ENCODE measurements at places on chromosomes 3 and 15.

DNA sequence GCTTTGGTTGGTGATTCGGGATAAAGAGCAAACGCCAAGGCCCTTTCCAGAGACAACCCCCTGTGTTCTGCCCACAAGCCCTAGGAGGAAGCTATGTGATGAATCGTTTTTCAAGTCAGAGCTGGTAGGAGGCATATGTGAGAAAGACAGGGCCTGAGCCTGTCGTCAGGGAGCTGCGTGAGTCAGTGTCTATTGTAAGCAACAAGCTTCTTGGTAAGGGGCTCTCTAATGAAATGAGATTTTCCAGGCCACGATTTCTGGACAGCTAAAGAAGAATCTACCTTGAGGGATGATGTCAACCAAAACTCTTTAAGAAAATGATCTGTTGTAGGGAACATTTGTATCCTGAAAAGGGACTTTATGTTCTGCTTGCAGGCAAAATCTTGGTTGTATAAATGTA lies 318.9 kb upstream of the IL12A start:
- DNase-seq = no peak

DNA sequence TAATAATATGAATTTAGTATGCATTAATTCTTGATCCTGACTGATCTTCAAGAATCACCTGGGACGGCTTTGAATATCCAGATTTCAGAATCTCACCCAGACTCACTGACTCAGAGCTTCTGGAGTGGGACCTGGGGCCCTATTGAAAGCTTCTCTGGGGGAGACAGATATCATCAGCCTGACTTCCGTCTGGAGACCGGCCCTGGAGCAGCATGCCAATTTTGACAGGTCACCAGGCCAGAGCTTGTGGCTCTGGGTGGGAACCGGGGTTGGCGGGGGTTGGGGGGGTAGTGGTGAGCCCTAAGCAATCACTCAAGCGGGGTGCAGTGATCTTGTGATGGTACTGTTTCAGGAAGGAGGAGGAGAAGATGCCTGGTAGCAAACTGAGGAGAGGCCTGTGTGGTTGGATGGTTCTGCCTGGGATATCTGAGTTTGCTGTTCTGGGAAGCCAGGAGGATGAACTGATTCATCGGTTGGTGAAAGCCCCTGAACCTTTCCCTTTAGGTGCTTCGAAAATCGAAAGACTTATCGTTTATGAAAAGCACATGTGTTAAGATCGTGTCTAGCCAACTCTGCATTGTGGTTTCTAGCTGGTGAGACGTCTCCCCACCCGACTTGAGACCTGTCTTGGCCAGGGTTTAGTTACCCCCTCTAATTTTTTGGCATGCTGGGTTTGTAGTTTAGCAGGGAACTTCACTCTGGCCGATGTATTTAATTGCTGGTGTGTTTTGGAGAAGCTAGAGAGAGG lies 263.9 kb upstream of the C2CD4B start:
- no peak for DNase-seq

GRCh38 chr15:82552861-82553260 lies 12.6 kb upstream of the RPS17 start:
- DNase-seq = no peak

DNA sequence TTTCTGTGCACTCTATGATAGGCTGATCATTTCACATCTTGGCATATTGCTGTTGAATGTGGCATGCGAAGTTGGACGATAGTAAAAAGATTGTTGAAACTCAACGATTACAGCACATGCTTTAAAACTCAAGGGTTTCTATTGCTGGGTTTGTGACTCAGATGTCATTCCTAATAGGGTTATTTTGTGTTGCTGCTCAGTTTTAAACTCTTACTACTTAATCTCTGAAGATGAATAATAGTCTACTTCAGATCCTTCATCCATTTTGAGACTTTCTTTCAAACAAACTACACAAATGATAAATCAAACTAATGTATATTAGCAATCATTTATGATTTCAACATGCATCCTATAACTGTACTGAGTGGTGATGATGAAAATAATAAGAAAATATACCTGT lies 71.3 kb upstream of the MBNL1 start:
- DNase-seq = no peak

- DNase-seq = no peak
Measured at GRCh38 chr3:81829937-81830336, 68.5 kb upstream of the GBE1 start.

GRCh38 chr3:183285318-183285717 lies 32.3 kb downstream of the B3GNT5 start:
- DNase-seq = no peak

DNA sequence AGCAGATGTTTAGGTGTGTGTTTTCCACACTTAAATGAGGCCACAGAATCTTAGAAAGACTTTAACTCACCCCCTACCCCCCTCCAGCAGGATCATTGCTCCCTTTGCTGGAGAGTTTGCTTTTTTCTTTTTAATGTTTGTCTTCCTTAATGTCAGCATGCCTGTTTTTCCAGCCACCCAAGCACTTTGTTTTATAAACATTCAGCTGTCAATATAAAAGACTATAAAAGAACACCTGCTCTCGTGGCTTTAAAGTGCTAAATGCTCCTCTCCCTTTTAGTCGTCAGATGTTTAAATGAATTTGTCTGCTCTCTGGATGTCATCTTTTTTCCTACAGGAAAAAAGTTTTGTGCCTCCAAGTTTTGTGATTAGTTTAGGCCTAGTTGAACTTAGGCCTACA lies 61.7 kb downstream of the SIDT1 start:
- no peak for DNase-seq

DNA sequence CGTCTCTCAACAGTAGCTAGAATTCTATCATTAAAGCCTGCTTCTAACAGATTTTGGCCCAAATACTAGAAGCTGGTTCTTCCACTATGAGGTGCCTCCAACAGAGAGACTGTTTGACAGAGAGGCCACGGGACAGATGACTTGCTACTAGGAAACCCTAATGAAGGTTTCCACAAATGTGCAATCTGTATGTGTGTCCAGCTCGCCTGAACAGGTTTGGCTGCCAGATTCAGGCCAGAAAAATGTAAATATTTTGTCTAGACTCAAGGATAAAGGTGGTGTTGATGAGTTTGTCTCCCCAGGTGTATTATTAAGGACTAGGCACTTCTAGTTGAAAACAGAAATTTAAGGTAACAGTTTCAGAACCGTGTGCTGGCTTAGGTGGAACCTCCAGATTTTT lies 91.6 kb upstream of the TRIM42 start:
- DNase-seq = no peak

GRCh38 chr15:32649342-32649741 lies 7.8 kb downstream of the SCG5 start:
- no peak for DNase-seq

GRCh38 chr3:127113571-127113891 lies 79.4 kb upstream of the PRR23E start:
- DNase-seq = no peak

DNA sequence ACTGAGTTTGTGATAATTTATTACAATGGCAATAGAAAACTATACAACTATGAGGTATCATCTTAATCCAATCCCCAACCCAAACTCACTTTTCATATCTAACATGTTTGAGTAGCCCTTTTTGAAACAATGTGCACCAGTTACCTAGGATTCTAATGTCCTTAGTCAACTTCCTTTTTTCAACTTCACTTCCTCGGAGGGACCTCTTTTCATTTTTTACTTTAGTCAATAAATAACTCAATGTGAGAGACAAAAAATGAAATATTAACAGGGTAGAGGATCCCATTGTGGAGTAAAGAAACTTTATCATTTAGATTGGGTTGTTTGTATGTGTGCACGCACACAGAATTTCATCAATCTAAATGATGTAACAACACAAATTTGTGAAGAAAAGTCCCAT lies 193.6 kb upstream of the LRRC3B start:
- no peak for DNase-seq

GRCh38 chr15:45456212-45457106 lies 66.1 kb downstream of the SLC30A4 start:
- DNase-seq = peak; percentile 78

DNA sequence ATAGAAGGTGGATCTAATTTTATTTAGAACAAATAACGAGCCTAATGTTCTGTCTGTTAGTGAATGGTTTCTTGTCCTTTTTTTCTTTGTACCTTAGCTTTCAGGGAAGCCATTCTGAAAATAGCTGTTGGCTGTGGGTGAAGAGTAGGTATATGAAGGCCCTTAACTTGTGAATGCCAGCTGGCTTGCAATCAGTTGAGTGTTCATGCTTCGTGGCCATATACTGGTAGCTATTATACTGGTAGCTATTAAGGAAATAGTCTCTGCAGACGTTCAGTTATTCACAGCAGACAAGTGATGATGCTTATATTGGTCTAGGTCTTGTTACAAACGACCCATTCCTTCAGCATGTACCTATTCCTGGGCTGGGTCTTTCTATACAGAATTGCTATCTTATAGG lies 18.8 kb downstream of the TRIM71 start:
- DNase-seq = no peak

DNA sequence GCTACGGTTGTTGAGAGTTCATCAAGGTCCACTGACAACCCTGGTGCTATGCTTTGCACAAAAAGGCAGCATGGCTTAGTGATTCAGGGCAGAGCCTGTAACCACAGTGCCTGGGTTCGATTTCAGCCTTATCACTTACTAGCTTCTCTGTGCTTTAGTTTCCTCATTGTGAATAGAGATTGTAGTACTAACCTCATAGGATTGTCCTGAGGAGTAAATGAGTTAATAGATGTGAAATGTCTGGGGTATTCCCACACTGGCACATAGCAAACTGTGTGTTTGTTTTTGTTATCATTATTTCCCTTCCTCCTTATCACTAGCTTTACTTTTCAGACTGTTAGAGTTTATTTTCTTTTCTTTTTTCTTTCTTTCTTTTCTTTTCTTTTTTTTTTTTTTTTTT lies 16.3 kb downstream of the CRTAP start:
- no peak for DNase-seq

DNA sequence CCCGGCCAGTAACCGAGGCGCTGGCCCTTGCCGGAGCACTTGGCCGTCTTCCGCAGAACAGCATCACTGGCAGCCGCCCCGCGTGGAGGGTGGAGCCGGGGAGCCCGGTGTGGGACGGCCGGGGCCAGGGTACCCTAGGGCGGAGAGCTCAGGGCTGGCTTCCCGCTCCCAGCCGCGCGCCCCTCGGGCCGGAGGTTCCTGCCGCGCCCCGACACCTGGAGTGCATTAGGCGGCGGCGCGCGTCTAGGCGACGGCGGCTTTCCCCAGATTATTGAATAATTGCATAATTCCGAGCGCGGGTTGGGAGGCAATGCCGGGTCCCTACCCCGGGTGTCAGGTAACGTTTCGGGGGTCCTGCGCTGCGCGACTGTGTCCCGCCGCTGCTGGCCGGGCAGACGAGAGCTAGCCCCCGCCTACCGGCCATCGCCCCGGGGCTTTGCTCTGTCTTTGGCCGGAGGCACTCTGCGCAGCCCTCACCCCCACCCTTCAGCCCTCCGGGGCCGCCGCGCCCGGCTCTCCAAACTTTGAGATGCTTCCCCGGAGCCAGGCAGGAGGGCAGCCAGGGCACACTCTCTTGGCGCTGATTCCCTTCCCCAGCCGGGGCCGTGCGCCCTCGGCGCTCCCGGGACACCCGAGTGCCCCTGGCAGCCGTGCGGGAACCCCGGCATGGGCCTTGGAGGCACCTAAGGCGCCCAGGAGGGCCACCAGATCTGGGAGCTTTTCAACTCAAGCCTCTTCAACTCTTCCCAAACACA lies 749 bp downstream of the ITGA11 start:
- no peak for DNase-seq

DNA sequence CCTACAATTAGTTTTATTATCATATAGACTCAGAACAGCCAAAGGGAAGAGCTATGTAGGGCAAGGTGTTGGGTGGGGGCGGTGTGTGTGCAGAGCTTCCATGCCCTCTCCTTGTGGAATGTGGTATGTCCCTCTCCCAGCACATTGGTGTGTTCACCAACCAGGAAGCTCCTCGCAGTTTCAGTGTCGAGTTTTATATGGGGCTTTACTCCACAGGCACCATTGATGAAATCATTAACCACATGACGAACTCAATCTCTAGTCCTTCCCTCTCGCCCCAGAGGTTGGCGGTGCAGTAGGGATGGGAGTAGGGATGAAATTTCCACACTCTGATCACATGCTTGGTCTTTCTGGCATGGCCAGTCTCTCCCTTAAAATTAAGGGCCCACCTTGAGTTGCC lies 13.6 kb upstream of the SRP14 start:
- DNase-seq = no peak

DNA sequence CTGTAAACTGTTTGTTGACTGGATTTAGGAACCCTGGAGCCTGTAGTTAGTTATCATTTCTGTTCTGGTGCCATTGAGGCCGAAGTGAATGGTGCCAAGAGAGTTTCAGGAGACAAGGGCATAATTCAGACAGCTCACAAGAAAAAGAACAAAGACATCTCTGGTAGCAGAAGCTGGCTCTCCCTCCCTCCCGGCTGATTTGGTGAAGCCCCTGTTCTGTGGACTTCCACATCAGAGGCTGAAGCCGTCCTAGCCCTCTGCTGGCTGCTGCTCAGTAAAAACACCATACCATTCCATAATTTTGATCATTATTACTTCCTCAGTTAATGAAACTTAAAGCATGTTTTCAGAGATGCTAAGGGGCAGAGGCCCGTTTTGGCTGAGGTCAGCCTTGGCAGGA lies 381.2 kb upstream of the WNT5A start:
- DNase-seq = no peak

DNA sequence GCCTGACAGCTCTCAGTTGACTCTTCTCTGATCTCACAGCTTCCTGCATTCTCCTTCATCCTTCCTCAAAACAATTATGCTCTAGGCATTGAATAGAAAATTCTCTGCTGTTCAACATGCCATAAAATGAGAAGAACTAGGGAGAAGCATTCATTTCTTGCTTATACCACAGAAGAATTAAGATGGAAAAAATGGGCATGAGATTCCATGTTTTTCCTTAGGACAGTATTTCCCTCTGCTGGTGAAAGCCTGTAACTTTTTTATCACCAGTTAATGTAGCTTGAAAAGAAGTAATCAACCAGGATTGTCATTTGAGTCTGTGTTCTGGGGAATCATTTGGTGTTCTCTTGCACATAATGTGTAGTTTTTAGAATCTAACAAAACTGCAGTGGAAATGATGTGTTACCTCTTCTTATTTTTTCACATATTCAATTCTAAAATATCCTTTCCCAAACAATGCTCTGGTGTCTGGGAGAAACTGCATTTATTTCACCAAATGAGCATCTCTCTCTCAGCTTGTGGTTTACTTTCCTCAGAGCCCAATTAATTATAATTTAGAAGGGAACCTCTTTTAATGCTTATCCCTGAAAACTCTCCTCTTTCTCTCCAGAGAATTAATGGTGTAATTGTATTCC lies 92.8 kb upstream of the DCBLD2 start:
- DNase-seq = peak; percentile 43

DNA sequence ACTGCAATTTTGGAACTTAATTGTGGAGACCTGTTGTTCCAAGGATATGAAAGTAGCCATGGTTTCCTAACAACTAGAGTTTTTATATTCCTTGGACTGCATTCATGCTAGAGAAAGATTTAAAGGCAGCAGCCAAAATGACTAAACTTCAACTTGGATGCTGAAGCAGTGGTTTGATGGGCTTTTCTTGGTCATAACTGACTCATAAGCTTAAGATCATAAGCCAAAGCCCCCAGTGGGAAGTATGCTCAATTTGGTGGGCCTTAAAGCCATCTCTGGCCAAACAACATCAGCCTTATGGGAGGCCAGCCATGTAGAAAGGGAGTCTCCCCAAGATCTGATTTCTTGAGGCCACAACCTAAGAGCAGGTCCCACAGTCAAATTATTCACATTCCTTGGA lies 80.2 kb downstream of the ZNF280D start:
- DNase-seq = no peak

GRCh38 chr3:125151442-125151817 lies 61.1 kb downstream of the SLC12A8 start:
- no peak for DNase-seq

GRCh38 chr3:47404955-47405790 lies 24.4 kb downstream of the PTPN23 start:
- DNase-seq = no peak
